ENCODE measurements at places on chromosomes 1 and 21.

- DNase-seq: no peak
Observed at GRCh38 chr1:2380816-2381591, 10.3 kb downstream of the MORN1 start.

DNA sequence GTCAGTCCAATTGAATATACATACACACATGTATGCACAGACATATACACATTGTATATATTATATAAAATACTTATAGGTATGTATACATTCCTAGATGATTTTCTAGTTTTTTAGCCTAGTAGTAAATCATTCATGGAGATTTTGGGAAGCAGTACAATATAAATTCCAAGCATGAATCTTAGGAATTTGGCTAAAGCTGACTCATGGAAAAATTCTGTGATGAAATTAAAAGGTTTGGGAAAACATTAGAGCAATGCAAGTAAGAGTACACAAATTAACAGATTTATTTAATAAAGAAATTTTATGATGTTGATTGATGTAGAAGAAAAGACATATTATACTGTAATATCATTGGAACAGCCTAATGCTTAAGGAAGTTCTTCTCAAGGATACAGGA is 43.7 kb upstream of the PTGFR start:
- no peak for DNase-seq

DNA sequence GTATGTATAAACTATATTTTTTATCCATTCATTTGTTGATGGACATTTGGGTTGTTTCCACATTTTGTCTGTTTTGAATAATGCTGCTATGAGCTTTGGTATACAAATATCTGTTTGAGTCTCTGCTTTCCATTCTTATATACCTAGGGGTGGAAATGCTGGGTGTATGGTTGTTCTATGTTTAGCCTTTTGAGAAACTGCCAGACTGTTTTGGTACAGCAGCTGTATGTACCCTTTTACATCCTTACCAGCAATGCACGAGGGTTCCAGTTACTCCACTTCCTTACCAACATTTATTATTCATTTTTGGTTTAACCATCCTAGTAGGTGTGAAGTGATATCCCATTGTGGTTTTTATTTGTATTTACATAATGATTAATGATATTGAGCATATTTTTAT is 13.9 kb downstream of the RASAL2 start:
- DNase-seq: no peak

GRCh38 chr1:69929308-69930057 is 275.9 kb downstream of the LRRC40 start:
- DNase-seq: no peak

DNA sequence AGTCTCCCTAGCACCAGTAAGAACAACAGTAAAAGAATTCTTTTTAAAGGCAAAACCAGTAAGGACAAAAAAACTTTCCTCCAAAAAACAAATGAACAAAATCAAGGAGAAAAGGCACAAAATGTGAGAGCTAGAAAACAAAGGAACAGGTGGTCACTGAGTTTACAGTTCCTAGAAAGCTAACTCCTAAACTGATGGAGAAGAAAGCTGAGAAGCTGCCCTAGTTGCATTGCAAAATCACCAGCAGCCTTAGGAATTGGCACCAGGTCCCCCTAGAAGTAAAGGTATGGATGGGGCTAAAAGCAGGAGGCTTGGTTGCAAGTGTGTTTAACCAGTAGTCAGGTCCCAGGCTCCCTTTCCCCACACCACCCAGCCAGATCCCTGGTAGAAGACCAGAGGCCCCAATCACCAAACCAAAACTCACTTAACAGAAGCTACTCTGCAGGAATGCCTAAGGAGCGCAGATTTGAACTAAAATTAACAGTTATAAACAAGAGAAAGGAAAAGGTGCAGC is 47.6 kb downstream of the RAB3GAP2 start:
- no peak for DNase-seq

DNA sequence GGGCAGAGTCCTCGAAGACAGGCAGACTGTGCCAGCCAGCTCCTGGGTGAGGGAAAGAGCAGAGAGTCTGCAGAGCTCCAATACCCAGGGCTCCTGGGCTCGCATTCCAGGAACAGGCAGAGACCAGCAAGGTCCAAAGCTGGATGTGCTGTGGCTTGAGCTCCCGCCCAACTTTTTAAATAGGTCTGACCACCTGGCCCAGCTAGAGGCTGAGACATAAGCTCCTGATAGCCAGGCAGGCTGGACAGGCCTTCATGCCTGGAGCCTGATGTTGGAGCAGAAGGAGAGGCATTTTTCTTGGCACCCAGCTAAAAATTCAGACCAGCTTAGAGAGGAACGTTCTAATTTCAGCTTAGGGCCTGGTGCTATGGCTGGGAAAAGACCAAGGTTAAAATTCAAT is 178.4 kb upstream of the TMEM51 start:
- DNase-seq: no peak

- DNase-seq: no peak
Observed at GRCh38 chr1:206868264-206868663, 2.8 kb downstream of the IL20 start.

DNA sequence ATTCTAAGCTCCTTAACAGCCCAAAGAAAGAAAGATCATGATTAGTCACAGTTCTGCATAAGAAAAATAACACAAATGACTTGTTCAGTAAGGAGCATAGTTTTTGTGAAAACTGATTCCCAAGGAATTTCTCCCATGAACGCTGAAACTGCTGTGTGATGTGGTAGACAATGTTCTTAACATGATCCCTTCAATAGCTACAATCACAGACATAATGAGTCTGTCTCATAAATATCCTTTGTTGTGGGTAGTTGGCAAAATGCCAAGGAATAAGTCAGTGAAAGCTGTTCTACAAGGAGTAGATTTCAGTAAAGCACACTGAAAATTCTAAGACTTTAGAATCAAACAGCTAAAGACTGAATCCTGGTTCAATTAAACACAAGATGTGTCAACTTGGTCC is 404.8 kb downstream of the HLX start:
- DNase-seq: no peak
